ENCODE measurements at places on chromosomes 11 and 22.
A peak's percentile ranks its signal among the peaks of the same experiment; 100 is the strongest.

- DNase-seq: no peak
Observed at GRCh38 chr11:35144136-35144741, 5.3 kb downstream of the CD44 start.

DNA sequence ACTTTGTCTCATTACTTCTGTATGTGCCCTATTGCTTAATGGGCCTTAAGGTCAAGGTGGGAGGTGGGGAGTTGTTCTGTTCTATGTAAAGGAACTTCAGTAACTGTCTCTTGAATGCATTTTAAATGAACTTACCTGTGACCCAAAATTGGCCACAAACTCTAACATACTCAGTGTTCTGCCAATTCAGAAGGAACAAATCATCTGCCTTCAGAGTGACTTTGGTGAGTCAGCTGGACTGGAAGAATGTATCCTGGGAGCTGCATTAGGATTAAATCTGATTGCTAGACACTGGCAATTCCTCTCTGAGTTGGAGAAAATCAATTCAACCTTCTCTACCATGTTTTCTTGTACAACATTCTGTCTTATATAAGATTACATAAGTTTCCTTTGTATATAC, 1104.8 kb downstream of the DLG2 start:
- DNase-seq: no peak

DNA sequence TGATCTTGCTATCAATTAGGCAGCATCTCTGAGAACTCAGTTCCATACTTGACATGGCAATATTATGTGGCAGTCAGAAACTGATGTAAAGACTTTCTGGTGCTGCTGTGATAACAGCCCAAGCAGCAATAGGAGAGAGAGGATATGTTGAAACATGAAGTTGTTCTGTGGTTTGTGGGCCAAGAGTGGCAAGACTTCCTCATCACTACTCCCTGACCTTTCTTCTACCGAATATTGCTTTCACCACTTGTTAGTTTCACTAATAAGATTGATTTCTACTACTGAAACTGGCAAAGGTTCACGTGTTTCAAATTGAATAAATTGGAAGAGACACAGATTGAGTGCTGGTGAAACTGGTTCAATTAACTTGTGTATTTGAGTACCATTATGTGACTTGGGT, 852.6 kb upstream of the RAG2 start:
- DNase-seq: no peak

- DNase-seq: no peak
Observed at GRCh38 chr11:68506908-68507307, 46.4 kb downstream of the PPP6R3 start.

DNA sequence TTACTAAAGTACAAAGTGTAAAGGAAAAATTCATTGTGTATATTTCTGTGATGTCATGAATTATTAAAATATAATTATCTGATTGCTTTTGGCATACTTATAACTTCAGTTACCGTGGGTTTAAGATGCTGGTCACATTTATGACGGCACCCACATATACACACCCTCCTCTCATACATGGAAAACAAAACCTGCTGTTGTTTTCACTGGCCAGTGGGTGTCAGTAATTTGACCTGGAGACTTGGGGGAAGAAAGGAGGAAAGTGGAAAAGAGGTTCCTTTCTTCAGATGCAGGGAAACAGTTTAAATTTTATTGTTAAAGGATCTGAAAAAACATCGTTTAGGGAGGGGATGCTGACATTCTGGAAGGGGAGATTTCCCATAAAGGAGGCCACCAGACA, 742 bp upstream of the BBOX1 start:
- DNase-seq: no peak

- no peak for DNase-seq
Observed at GRCh38 chr11:115657586-115657985, 153.4 kb upstream of the CADM1 start.

- DNase-seq: no peak
Observed at GRCh38 chr11:66510990-66511339, 530 bp downstream of the BBS1 start.

GRCh38 chr22:19523240-19524169, 705 bp downstream of the CLDN5 start:
- no peak for DNase-seq

DNA sequence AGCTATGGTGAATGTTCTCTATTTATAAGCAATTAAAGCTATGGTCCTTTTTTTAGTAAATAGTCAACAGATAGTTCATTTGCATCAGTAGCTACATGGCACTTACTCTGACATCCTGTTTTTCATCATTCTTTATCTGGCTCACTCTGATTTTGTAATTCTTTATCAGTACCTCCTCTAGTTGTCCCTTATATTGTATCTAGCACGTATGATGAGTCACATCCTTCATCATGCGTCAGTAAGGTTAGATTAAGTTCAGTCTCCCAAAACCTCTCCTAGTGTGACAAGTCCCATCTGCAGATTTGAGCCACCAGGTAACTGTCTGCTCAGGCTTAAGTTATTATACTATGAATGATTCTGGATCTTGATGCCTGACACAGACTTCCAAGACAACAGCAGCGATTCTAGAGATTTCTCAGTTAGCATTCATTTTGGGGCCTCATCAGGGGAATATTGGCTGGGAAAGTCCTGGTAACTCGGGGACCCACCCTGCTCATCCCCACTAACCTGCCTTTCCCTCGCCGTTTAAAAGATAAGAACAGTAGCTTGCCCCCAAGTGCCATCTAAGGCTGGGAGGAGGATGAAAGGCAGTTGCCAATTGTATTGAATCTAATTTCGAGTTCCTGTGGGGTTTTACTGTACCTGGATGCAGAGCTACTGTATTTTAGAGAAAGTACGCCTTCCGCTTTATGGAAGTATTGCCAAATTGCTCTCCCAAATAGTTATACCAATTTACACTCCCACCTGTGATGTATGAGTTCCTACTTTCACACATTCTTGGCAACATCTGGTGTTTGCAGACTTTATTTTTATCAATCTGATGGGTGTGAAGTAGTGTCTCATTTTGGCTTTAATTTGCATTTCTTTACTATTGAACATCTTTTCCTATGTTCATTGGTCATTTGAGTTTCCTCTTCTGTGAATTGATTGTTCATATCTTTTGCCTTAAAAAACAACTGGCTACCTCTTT, 55.9 kb downstream of the ZC3H12C start:
- no peak for DNase-seq

- DNase-seq: no peak
Observed at GRCh38 chr11:43948341-43949225, 6.1 kb downstream of the C11orf96 start.

DNA sequence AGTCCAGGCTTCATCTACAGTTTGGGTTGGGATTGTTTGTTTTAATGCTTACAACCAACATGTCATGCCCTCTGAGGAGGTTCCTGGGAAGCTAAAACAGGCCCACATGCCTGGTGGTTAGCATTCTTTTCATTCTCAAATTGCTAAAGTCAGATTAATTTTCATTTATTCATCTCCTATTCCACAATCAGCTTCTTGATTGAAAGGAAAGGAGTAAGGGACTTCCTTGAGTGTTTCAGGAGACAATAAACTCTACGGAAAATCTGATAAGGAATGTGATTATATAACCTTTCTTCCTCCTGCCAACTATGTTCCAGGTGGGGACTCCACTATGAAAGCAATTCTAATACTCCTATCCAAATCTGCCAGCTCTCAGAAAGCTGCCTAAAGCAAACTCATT, 30.8 kb downstream of the MRTFA start:
- DNase-seq: no peak

DNA sequence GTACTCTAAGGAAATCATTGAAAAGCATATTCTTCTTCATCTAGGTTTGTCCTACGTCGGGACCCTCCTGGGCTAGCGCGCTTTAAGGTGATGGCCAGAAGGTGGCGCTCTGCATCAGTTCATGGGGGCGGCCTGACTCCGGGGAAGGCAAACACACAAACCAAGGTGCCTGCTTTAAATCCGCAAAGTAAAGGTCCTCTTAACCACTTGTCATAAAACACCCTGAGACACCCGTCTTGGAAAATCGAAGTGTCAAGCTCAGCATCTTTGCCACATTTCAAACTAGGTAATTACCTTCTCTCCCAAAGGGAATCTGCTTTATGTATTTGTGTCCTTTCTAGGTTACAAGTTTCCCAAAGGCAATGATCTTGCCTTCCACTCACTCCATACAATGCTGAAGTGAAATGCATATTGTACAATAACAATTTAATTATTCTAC, 33.9 kb downstream of the LMO2 start:
- peak; percentile 74 for DNase-seq

DNA sequence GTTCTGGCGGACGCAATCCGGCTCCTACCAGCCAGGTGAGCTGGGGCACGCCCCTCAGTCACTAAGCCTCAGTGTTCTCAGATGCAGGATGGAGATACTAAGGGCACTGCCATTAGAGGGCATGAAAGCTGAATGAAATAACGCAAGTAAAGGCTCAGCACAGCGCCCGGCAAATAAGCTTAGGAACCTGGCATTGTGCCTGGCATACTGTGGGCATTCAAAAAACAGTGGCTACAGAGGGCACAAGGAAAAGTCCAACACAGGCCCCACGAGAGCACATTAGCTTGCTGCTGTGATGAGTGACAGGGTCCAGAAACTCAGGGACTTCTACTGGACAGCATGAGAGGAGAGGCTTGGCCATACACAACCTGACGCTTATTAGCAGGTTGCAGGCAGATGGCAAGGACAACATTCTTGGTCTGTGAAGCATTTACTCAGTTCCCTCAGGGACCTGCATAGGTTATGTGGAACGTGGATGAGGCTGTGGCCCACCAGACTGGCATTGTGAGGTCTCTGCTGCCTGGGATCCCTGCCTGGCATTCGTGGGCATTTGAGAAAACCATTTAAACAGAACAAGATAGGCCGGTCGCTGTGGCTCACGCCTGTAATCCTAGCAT, 12.2 kb downstream of the TXN2 start:
- DNase-seq: no peak

GRCh38 chr22:37571258-37571991, 8.5 kb downstream of the LGALS2 start:
- DNase-seq: no peak

GRCh38 chr22:27063406-27063805, 406.0 kb downstream of the MIAT start:
- DNase-seq: no peak

GRCh38 chr22:24595863-24596262, 3.0 kb upstream of the LRRC75B start:
- no peak for DNase-seq

GRCh38 chr22:40818747-40819598, at the start of gene SLC25A17:
Gene SLC25A17, minus strand, starts transcription at chr22:40819346. Its CDS starts 98 bp downstream, at chr22:40819248.
- peak; percentile 90 for DNase-seq

- DNase-seq: no peak
Observed at GRCh38 chr11:73510877-73511276, 87.0 kb downstream of the FAM168A start.

GRCh38 chr11:92967867-92968266, 1.6 kb upstream of the MTNR1B start:
- no peak for DNase-seq

DNA sequence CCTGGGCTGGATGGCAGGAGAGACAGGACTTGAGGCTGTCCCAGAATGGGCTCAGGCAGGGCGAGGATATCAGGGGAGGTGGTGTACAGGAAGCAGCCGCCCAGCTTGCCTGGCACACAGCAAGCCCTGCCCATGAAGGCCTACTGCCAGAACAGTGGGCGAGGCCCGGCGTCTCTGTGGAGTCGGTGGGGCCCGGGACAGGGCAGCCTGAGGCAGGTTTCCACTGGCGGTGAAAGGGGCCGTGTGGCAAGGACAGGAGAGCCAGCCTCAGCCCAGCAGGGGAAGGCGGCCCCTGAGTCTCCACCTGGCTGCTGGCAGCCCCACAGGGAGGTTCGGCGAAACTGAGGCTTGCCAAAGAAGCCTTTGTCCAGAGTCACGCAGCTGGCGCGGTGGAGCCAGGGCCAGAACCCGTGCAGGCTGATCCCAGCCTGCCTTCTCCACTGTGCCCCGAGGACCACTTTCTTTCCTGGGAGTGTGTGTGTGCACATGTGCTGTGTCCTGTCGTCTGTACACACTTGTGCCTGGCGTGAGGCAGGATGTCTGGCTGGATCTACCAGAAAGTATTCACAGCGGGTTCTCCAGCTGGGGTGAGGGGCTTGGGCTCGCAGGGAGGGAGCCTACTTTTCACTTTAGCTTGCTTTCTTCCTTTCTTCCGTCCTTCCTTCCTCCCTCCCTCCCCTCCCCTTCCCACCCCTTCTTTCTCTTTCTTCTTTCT, 1.2 kb downstream of the TSPO start:
- peak; percentile 59 for DNase-seq

Measured in head of caudate nucleus (tissue), 42 donors.